ENCODE measurements at places on chromosomes 2 and 18.

GRCh38 chr2:6639929-6640620 lies 225.6 kb downstream of the CMPK2 start:
- no peak for DNase-seq

GRCh38 chr18:64165906-64166305 lies 17.0 kb upstream of the LINC00305 start:
- DNase-seq, result no peak

GRCh38 chr2:131588152-131588873 lies 60.6 kb downstream of the CCDC74A start:
- peak; percentile 38 for DNase-seq

DNA sequence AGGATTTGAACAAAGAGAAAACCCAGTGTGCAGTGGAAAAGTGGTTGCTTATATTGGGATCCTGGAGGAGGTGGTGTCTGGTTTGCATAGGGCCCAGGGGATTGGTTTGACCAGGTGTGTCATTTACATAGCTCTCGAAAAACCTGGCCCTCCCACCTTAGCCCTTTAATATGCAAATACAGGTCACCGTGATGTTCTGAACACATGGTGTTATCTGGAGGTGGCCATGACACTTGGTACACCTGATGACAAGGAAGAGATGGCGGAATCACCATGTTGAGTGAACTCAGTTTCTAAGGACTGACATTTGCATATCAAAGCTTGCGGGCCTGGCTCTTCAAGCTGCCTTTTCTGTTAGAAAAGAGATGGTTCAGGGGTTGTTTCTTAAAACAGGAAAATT lies 2.3 kb upstream of the NAPG start:
- no peak for DNase-seq

- no peak for DNase-seq
Observed at GRCh38 chr2:55926246-55926645, 2.7 kb upstream of the EFEMP1 start.
